ENCODE measurements at places on chromosomes 16 and 17. TPM values are rescaled to one million over a fixed set of nuclear protein-coding genes. Genes with fewer than 3 reads are reported as not detected.

- DNase-seq: peak; percentile 6
Observed at GRCh38 chr16:84323606-84324005, 28.9 kb downstream of the WFDC1 start.

DNA sequence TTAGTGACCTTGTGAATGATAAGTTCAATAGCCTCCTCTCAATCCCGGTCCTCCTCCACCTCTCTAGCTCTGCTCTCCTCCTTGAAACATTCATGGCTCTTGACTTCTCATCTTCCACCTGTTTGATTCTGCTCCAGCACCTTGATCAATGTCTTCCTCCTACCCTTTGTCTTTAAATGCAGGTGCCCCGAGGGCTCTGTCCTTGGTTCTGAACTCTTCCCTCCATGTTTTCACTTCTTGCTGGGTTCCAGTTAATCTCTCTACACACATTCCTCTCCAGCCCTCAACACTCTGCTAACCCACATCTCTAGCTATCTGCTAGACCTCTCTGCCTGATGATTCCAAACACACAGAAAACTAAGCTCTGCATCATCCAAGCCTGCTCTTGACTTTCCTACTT lies 13.4 kb downstream of the CD300E start:
- no peak for DNase-seq

SGCA gene
- not detected for total RNA-seq

- no peak for DNase-seq
Observed at GRCh38 chr16:79434771-79435170, 165.8 kb downstream of the MAF start.

- no peak for DNase-seq
Observed at GRCh38 chr16:62170642-62171041, 134.4 kb upstream of the CDH8 start.

DNA sequence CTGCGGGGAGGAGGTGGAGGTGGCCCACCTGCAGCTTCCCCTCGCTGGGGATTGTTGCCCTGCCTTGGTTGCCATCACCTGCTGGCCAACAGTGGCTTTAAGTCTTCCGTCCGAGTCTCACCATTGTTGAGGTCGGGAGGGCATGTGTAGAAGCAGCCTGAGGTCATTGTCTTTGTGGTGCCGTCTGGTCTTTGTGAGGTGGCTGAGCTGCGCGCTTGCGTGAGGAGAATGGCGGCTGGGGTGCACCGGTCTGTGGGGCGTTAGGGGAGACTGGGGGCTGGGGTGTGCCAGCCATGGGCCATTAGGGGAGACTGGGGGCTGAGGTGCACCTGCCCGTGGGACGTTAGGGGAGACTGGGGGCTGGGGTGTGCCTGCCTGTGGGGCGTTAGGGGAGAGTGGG lies 36.2 kb downstream of the ZNF750 start:
- DNase-seq: no peak

DNA sequence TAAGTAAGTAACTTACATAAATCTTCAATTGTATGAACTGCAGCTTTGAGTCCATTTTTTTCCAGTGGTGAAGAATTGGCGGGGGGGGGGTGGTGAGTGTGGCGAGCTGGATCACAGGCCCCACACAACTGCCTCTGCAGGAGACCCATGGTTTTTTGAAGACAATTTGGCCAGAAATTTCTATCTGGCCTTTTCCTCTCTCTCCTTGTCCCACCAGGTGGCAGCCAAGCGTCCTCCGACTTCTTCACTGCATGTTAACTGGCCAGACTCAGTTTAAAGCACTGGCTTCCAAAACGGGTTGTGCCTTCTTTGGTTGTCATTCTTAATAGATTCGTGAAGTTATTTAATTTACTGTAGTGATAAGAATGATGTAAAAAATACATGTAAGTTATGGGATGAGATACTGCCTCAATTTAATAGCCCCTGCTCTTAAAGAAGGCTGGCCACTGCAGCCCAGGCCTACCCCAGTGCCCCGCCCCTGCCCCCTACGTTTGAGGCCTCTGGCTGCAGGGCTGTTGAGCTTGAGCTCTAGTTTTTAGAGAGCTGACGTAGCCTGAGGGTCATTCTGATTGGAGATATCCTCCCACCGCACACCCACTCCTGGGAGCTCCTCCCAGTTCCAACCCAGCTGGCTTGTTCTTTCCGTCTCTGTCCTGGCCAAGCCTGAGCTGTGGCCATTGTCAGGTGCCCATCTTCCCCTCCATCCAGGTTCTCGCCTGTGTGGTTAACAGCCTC lies 36.4 kb downstream of the AKAP1 start:
- DNase-seq: peak; percentile 28

KRT27 gene
- not detected for total RNA-seq

PPL gene
- total RNA-seq: not detected

NPIPA2 gene
- total RNA-seq: 4.1 TPM

FSCN2 gene
- 0.32 TPM for total RNA-seq

GRCh38 chr16:35636480-35637230 lies 2177.2 kb downstream of the TP53TG3F start:
- DNase-seq: no peak

MYH13 gene
- not detected for total RNA-seq

PRAC1 gene
- not detected for total RNA-seq

DNA sequence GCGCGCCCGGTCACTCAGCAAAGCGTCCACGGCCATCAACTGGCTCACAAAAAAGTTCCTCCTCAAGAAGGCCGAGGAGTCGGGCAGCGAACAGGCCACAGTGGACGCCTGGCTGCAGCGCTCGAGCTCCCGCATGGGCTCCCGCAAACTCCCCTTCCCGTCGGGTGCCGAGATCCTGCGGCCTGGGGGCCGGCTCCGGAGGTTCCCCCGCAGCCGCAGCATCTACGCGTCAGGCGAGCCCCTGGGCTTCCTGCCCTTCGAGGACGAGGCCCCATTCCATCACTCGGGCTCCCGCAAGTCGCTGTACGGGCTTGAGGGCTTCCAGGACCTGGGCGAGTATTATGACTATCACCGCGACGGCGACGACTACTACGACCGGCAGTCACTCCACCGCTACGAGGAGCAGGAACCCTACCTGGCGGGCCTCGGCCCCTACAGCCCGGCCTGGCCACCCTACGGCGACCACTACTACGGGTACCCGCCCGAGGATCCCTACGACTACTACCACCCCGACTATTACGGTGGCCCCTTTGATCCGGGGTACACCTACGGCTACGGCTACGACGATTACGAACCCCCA lies 10.7 kb downstream of the MYO15A start:
- DNase-seq: no peak

ENPP7 gene
- total RNA-seq: 0.16 TPM

GRCh38 chr16:24188021-24188542 lies 68.1 kb upstream of the CACNG3 start:
- no peak for DNase-seq

DNA sequence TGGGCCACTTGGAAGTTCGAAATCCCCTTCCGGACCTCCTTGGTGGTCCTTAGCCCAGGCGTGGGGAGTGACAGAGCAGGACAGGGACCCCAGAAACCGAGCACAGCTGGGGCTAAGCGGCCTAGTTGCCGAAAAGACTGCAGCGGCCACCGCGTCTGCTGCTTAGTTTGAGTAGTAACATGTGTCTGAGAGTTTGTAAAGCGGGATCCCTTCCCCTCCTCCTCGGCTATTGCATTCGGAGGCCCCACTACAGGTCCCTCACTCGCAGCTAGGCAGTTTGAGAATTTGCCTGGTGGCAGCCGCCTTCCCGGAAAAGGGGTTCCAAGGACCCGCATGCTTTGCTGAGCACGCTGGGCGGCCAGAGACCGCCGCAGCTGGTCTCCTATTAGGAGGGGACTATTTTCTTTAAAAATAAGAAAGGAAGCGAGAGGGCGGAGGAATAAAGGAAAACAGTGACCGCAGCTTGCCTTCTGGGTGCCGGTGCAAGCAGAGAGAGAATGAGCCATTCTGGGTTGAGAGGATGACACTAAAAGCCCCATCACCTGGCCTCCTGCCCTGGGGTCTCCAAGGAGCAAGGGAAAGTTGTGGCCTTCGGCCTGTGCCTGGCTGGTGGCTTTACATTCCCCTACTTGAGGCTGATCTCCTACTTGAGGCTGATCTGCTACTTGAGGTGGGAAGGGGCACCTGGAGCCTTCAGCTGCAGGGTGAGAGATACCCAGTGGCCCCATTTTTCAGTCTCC lies 1.1 kb upstream of the HOXB5 start:
- no peak for DNase-seq

DNA sequence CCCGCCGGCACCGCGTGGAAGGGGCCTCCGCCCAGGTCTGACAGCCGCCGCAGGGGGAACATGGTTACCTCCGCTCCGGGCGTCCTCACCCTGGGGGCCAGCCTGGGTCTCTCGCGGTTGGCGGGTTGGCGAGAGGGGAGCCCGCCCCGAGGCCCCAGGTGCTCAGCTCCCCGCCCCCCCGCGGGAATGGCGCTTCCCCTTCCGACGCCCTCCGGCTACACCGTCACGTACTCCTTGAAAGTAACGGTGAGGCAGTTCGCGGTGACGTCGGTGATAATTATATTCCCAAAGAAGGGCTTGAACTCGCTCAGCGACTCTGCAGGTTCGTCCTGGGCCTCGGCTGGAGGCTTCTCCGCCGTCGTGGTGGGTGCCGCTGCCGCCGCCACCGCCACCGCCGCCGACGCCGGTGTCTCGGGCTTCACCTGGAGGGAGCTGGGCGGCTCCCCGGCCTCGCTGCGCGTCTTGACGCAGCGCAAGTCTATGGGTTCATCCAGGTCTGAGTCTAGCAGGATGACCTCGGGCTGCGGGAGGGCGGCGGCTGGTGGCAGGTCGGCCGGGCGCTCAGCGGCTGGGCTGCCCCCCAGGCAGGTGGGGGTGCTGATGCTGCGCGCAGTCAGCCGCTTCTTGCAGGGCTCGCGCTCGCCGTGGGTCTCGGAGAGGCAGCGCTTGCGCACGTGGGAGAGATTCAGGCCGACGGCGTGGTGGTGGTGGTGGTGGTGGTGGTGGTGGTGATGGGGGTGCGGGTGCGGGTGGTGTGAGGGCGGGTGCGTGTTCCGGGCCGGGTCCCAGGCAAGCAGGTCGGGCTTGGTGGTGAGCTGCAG lies 5.3 kb downstream of the CBX4 start:
- no peak for DNase-seq

DNA sequence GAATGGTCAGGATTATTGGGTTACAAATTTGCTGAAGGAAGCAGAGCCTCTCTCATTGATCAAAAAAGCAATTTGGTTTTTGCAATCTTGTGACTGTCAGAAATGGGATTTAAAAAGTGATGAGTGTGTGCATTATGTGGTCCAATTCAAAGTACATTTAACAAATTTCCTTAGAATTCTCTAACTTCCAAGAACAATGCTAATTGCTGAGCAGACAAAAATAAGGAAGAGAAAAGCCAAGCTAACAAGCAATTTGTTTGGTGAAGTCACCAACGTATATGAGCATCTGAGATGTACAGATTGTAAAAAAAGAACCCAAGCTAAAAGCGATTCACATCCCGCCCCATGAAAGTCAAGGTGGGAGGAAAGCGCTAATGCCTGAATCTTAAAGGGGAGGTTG lies 1643.9 kb downstream of the CDH8 start:
- no peak for DNase-seq

DNA sequence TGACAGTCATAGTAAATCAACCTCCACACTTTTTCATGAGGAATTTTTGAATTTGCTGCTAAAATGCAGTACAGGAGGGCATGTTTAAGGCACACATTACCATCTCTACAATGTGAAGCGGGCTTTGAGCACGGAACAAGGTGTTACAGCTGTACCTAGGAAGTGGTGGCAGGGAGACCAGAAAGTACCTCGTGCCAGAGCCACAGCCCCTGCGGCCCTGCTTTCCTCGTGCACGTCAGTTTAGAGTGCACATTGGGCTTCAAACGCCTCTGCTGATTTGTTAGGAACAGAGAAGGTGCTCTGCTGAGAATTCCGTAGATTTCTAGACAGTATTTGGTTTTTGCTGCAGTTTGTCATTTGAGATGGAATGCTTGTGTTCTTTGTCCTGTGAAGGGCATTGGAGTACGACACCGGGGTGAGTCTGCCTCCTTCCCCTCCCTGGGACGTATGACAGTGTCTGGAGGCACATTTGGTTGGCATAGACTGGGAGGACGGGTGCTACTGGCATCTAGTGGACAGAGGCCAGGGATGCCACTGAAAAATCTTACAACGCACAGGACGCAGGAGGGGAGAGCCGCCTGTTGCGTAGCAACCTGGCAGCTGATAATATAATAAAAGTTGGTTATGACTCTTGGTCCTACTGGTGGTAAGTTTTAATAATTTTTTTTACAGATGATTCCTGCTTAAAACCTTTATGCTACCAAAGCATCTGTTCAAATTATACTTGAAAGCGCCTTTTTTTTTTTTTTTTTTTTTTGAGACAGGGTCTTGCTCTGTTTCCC lies 9.1 kb downstream of the FOXK2 start:
- DNase-seq: peak; percentile 42

- DNase-seq: no peak
Observed at GRCh38 chr16:8614435-8615029, 7.0 kb upstream of the METTL22 start.

- peak; percentile 69 for DNase-seq
Observed at GRCh38 chr17:58172369-58173071, 5.7 kb downstream of the OR4D2 start.

DNA sequence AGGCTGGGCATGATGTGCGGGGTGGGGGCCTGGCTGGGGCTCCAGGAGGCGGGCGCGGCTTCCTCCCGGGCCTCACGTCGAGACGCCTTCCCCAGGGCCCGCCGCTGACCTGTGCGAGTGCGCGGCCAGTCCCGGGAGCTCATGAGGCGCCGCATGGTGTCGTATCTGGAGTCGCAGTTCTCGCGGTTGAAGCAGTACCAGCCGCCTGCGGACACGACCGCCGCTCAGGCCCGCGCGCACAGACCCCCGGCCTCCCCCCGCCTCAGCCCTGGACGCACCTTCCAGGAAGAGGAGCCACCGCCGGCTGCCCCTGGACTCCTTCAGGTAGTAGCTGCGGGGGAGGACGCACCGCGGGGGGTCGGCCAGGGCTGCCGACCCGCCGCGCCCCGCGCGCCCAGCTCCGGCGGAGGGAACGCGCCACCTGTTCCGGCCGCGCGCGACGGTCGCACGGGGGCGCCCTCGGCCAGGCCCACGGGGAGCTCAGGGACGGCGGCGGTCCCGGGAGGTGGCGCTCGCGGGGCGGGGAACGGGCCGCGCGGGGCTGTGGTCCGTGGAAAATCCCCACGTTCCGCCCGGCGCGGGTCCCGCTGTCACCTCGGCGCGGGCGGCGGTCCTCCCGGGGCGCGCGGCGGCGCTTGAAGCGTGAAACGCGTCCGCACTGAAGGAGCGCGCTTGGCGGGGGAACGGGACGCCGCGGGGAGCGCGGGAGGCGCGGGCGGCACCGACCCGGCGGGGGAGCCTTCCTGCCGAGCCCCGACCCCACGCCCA lies 1.4 kb downstream of the NOTUM start:
- peak; percentile 76 for DNase-seq

DNA sequence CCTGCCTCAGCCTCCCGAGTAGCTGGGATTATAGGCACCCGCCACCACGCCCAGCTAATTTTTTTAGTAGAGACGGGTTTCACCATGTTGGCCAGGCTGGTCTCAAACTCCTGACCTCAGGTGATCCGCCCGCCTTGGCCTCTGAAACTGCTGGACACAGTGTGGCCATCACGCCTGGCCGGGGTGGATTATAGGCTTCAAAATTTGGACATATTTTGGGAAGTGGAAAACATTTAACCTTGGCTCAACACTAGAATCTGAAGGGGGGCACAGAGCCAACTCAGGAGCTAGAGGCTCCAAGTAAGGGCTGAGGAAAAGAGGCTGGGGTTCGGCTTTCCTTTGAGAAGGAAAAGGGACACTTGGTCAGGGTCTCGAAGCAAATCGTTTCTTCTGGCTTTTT lies 2.2 kb upstream of the CDK5R1 start:
- no peak for DNase-seq
